ENCODE measurements at places on chromosomes 6 and 20.

DNA sequence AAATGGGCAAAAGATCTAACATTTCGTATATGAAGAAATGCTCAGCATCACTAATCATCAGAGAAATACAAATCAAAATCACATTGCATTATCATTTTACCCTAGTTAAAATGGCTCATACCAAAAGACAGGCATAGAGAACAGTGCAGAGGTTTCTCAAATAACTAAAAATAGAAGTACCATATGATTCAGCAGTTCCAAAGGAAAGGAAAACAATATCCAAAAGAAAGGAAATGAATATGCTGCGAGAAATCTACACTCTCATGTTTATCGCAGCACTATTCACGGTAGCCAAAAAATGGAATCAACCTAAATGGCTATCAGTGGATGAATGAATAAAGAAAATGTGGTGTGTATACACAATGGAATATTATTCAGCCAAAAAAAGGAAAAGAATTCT is 63.5 kb downstream of the VTA1 start:
- DNase-seq: no peak

GRCh38 chr6:1700278-1700967 is 90.7 kb downstream of the FOXC1 start:
- DNase-seq: no peak

GRCh38 chr6:341914-342831 is 49.4 kb upstream of the IRF4 start:
- no peak for DNase-seq

DNA sequence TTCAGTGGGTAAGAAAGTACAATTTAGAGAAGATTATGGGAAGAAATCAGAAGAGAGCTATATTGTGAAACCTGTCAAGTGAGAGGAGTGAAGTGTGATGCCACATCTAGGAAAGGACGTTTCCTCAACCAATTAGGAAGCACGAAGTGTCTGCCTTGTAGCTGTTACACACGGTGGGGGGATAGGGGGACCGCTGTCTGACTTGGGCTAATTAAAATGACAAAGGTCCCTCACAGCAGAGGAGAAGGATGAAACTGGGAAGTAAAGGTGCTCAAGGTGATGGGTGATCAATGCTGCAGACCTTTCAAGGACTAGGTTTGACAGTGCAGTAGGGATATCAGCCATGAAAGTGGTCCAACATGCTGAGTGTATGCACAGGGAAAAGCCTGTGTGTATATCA is 181.1 kb upstream of the PRSS16 start:
- no peak for DNase-seq

GRCh38 chr6:83970582-83970981 is 63.0 kb upstream of the MRAP2 start:
- DNase-seq: no peak

- no peak for DNase-seq
Observed at GRCh38 chr6:51282026-51282425, 463.4 kb downstream of the TFAP2B start.

- DNase-seq: no peak
Observed at GRCh38 chr6:21801446-21802174, 208.1 kb downstream of the SOX4 start.

DNA sequence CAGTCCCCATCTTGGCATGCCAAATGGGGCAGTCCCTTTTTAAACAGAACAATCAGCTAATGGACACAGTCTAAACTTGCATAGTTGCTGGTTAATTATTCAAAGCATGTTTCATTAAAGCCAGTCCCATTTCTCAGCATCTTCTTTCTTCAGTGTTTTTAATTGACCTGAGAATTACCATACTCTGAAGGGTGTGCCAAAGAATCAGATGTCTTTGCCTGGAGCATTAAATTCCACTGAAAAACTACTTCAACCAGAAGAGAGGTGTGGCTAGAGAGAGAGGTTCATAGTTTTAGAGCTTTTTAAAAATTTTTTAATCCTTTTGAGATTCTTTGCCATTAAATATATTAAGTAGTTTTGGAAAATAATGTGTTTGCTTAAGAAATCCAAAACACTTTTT is 37.9 kb downstream of the SLC24A3 start:
- DNase-seq: no peak

GRCh38 chr6:41723530-41724227 is 11.7 kb downstream of the TFEB start:
- no peak for DNase-seq

DNA sequence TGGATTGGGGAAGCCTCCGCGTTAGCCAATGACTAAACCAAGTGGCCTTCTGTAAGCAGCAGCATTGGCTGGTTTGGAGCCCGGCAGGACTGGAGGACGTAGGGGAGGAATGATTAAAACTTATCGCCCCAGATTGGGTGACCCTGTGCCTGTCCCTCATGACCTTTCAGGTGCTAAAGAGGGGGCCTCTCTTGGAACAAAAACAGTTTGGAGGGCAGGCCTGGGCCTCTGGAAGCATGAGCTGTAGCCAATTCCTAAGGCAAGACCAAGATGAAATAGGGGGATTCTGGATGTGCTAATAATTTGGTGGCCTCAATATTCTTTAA is 1.4 kb downstream of the GMPR start:
- DNase-seq: no peak

DNA sequence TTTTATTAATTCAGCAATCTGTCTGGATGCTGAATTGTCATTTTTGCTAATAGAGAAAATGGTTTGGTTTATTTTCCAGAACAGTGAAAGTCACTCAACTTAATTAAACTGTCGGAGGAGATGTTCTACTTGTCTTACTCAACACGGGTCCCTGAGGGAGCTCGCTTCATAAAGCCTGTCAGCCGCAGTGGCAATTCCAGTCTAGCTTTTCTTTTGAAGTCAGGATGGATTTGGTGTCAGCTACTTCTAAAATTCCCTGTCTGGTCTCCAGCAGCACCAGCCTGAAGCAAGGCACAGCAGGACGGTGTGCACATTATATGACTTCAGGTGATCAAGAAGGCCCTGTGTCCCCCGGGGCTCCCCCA is 261.5 kb downstream of the SLC24A3 start:
- no peak for DNase-seq

DNA sequence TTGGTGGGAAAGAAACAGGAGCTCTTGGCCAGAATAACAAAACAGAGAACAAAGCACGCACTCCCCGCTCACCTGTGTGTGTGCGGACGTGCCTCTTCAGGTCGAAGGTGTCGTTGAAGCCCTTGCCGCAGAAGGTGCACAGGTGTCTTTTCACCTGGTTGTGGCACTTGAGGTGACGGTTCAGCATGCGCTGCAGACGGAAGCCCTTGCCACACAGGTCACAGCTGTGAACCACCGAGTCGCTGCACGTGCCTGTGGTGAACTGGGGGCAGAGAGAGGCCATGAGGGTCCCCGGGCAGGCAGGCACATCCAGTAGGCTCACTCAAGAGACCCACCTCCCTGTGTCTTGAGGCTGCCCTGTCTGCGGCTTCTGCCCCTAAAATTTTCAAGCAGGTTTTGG is 16.3 kb downstream of the OVOL2 start:
- DNase-seq: no peak

- DNase-seq: no peak
Observed at GRCh38 chr6:158566207-158566818, 6.4 kb downstream of the TMEM181 start.

DNA sequence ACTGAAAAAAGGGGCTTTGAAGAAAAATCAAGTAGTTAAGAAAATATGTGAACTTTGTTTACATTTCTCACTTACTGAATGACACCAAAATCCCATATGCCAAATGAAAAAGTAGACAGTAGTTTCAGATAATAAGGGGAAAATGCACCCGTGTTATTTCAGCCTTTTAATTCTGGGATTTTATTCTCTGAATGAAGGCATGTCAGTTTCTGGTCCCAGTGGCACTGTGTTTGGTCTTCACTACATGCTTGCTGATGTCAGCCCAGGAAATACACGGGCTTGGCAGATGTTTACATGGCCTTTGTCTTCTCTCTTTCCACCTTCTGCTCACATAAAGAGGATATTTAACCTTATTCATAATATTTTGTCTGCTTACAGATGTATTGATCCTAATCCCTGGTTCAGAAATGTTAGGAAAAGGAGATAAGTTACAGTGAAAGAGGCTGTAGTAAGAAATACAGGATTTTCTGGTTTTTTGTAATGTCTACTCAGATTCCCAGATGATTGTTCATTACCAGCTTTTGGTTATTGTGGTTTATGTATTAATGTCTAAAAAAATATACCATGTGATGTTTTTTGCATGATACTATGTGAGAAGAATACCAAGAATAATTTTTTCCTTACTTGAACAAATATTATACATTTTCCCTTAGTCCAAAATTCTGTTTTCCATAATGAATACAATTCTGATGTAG is 27.7 kb downstream of the DSE start:
- no peak for DNase-seq

DNA sequence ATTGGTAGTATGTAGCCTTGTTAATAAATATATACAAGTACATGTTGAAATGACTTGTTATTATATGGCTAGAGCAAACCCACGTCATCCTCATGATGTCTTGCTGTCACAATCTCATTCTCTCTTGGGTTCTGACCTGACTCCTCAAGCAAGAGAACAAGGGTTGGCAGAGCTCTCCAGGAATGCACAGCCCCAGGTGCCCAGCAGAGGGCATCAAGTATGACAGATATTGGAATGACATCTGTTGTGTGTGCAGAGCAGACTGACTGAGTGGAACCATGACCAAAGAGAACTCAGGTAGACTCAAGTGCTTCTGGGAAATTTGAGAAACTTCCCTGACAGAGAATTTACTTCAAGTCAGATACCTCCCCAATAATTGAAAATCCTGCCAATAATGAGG is 90.6 kb downstream of the PAX1 start:
- no peak for DNase-seq

DNA sequence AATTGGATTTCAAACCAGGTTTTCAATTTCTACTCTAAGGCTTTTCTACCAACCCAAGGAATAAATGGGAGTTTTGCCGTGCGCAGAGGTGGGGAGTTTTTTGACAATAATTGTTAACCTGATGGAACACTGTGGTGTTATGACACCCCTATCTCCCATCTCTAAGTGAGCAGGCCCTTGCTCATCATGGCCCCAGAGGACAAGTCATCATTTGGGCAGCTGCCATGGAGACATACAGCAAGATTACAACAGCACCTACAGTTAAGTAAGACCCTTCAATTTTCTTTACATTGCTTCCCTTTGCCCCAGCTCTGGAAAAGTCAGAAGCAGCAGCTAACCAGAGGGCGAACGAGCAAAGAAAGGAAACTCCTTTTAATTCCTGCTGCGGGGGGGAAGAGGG is 54.3 kb downstream of the ADGRF5 start:
- DNase-seq: no peak

GRCh38 chr6:87583822-87584221 is 6.0 kb downstream of the RARS2 start:
- DNase-seq: no peak

GRCh38 chr6:53659458-53659857 is 6.1 kb downstream of the KLHL31 start:
- no peak for DNase-seq

DNA sequence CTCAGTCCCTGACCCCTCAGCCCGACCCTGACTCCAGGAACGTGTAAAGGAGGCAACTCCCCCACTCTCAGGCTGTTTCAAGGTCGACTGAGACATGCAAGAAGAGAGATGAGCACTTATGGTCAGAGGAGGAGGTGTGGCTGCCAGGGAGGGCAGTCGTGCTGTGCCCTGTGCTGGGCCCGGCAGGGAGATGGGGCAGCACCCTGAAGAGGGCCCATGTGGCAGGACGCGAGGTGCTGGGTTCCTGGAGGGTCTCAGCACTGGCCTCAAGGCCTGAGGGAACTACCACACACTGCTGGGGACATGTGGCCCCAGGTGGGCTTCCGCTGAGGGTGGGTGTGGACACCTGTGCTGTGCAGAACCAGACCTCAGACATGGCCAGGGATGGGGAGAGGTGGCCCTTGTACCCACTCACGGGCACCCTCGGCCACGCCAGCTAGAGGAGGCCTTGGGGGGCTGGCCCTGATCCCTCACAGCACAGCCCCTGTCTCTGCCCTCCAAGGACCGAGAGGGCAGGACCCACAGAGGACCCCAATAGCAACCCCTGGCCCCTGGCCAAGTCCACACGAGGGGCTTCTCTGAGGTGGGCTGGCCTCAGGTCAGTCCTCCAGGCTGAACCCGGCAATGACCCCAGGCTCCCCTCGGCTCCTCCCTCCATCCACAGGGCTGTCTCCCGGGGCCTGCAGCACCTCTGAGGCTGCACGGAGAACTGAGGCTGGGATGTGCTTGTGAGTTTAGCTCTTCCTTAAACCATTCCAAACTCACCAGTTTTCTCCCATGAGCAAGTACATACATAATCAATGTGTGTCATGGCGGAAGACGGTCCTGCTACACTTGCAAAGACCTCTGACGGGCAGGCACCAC is 8.7 kb downstream of the SLC2A4RG start:
- no peak for DNase-seq

GRCh38 chr6:163741743-163742363 is 327.3 kb downstream of the QKI start:
- no peak for DNase-seq

DNA sequence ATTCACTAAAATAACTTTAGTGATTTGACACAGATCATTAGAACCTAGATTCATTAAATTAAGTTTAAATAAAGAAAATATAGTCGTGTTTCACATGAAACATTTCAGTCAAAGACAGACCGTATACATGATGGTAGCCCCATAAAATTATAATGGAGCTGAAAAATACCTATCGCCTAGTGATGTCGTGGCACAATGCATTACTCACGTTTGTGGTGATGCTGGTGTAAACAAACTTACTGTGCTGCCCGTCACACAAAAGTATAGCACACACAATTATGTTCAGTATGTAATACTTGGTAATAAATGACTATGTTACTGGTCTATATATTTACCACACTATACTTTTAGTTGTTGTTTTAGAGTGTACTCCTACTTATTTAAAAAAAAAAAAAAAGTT is 17.3 kb downstream of the DST start:
- DNase-seq: no peak

DNA sequence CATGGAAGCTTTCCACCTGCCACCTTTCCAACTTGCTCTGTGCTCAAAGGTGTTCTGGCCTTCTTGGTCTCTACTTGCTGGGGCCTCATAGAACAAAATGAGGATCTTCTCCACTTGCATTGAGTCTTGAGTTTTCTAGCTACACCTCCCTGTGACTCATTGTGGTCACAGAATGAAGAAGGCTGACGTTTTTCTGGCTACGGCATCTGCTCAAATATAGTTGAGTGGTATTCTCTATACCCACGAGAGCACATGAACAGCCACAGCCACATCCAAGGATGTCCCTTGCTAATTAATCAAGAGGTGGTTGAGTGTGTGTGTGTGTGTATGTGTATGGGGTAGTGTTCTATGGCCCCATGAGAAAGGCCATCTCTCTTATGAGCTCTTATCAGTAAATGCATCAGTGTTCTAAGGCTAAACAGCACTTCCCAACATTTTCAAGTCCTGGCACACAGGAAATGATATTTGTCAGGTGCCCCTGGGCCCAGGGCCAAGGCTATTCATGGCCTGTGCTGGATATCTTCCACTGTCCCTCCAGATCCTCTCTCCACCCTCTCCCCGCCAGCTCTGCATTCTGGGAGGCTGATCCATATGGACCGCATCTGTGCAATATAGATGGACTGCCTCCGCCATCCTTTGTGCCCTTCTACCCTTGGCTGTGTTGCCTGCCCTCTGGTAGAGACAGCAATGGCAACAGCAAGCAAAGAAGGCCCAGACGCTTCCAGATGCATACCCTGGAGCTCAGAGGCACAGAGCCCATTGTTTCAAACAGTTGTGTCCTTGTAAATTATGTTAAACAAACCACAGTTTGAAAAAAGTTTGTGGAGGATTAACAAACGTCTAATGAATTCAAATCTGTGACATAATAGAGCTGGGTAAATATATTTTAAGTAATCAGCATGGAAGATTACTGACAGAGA is 150.2 kb downstream of the LRFN2 start:
- no peak for DNase-seq

GRCh38 chr6:153424719-153425400 is 293.8 kb upstream of the RGS17 start:
- DNase-seq: no peak

All from cortex of kidney (tissue), 1 donor.